ENCODE measurements at places on chromosomes 2 and 18.

- DNase-seq, result no peak
Observed at GRCh38 chr2:38224821-38225437, 149.0 kb upstream of the CYP1B1 start.

- no peak for DNase-seq
Observed at GRCh38 chr2:47896450-47896968, 9.8 kb downstream of the FBXO11 start.

DNA sequence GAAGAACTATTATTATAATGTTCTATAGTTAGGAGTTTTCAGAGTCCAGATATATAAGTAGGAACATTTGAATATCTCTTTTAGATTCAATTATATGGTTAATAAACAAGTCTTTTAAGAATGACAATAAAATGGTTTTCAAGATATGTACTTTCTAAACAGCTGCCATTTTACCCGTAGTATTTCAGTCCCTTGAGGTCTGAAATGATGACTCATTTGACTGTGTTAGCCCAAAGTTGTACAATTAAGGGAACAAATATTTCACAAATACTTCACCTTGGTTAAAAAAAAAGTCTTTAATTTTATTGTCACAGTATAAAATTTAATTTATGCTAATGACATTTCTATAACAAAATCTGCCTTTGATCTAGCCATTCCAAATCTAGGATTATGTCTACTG, 91.6 kb upstream of the TANK start:
- no peak for DNase-seq

GRCh38 chr2:11842336-11842735, 95.9 kb downstream of the LPIN1 start:
- no peak for DNase-seq
